ENCODE measurements at places on chromosomes 5 and 9.

GRCh38 chr9:106860721-106861639, 2.0 kb upstream of the ZNF462 start:
- DNase-seq = no peak

DNA sequence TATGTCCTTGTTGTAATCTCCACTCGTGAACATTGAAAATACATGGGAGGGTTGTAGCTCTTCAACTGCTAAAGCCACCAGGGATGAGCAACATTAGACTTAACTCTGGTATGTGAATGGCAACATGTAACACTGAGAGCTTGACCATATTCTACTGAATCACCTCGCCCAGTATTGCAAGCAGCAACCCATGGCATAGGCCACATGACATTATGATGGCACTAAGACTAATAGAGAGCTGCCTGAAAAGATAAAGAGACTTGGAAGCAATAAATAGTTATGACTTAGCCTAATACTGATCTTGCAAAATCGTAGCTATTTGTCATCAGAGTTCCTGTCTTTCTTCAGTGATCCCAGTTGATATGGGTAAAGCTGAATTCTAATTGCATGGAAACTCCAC, 108.4 kb upstream of the NREP start:
- DNase-seq = no peak

GRCh38 chr9:113509463-113509862, 45.9 kb downstream of the RGS3 start:
- DNase-seq = no peak

DNA sequence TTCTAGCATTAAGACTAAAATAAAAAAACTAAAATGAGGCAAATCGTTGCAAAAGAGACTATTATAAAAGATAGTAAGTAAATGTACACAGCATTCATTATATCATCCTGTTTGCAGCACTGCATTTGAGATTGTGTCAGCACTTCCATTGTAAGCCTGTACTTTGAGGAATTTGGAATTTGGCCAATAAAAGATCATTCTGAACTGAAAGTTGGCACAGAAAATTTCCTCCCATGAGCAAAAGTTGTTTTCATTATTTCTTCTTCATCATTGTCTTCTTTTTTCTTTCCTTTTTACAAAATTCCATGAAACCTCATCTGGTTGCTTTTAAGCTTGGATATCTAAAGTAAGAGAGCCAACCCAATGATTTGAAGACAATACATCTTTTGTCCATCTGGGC, 199.3 kb upstream of the ADAMTSL1 start:
- DNase-seq = no peak

GRCh38 chr9:18700714-18701113, 226.8 kb downstream of the ADAMTSL1 start:
- DNase-seq = no peak

DNA sequence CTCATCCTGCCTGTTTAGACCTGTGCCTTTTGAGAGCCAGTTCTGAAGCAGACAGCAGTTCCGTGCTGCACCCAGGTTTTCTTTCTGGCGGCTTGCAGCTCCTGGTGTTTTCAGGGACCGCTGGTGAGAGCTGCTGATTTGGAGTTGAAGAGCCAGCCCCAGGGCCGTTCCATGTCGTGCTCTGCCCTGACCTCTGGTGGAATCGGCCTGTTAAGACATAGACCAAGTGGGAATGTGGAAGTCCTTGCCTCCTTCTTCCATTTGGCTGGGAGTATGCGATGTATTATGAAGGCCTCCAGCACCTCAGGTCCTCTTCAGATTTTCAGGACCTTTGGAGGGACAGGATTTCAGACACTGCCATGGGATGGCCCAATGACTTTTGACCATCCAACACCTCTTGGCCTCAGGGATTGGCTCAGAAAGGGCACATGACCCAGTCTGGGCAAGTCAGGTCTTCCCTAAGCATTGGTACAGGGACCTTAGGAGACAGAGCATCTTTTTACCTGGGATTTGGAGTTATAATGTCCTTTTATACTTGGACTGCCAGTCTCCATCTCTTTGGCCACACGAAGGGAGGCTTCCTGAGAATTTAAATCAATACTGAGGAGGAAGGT, 136.1 kb upstream of the CLINT1 start:
- no peak for DNase-seq

GRCh38 chr9:119318371-119318770, 50.9 kb downstream of the BRINP1 start:
- DNase-seq = no peak

GRCh38 chr9:93262537-93263310, 78.8 kb downstream of the WNK2 start:
- no peak for DNase-seq

GRCh38 chr9:81787747-81788632, 98.6 kb upstream of the TLE1 start:
- DNase-seq = no peak

- DNase-seq = no peak
Observed at GRCh38 chr5:173028811-173029327, 27.3 kb upstream of the CREBRF start.

- DNase-seq = no peak
Observed at GRCh38 chr5:15079566-15079965, 208.0 kb upstream of the ANKH start.

GRCh38 chr5:69202497-69202896, 13.1 kb downstream of the CENPH start:
- no peak for DNase-seq

GRCh38 chr9:78354989-78355388, 58.1 kb downstream of the PSAT1 start:
- no peak for DNase-seq

GRCh38 chr9:69140123-69140735, 33.8 kb upstream of the TJP2 start:
- no peak for DNase-seq

- DNase-seq = peak; percentile 65
Observed at GRCh38 chr9:127698985-127699670, 7.7 kb upstream of the CFAP157 start.

DNA sequence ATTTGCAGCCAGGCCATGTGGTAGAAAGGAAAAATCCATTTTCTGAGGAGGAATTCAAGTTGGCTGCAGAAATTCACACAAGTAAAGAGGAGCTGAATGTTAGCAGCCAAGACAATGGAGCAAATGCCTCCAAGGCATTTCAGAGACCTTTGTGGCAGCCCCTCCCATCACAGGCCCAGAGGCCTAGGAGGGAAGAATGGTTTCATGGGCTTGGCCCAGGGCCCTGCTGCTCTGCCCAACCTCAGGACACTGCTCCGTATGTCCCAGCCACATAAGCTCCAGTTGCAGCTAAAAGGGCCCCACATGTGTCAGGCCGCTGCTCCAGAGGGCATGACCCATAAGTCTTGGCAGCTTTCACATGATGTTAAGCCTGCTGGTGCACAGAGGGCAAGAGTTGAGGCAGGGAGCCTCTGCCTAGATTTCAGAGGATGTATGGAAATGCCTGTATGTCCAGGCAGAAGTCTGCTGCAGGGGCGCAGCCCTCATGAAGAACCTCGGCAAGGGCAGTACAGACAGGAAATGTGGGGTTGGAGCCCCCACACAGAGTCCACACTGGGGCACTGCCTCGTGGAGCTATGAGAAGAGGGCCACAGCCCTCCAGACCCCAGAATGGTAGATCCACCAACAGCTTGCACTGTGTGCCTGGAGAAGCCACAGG, 144.2 kb upstream of the EPB41L4A start:
- DNase-seq = no peak

DNA sequence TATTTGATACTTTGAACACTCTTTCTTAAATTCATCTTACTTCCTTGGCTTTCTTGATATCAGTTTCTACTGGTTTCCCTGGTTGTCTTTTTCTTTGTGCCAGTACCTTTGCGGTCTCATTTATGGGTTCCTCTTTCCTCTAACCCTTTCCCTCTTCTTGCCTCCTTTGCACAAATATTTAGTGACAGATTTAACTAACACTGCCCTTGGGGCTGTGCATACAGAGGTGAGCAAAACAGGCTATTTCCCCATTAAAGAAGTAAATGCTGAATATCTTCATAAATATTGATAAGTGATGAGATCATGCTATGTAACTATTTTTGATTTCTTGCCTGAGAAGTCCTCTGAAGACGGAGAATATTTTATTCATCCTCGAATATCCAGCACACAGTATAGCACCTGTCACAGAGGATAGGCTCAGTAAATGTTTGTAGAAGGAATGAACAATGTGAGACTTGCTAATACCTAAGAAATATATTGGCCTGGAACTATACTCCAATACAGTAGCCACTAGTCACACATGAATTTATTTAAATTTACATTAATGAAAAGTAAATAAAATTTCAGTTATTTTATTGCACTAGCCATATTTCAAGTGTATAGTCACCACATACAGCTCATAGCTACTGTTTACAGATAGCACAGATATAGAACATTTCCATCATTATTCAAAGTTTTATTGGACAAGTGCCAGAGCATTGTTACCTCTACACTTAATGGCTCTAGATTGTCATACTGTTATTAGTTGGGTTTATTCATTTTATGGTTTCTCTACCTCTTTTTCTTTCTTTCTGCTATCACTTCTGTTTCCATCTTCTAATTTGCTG, 90.4 kb downstream of the RIC1 start:
- no peak for DNase-seq

- DNase-seq = no peak
Observed at GRCh38 chr9:121725008-121725775, 73.8 kb downstream of the DAB2IP start.

DNA sequence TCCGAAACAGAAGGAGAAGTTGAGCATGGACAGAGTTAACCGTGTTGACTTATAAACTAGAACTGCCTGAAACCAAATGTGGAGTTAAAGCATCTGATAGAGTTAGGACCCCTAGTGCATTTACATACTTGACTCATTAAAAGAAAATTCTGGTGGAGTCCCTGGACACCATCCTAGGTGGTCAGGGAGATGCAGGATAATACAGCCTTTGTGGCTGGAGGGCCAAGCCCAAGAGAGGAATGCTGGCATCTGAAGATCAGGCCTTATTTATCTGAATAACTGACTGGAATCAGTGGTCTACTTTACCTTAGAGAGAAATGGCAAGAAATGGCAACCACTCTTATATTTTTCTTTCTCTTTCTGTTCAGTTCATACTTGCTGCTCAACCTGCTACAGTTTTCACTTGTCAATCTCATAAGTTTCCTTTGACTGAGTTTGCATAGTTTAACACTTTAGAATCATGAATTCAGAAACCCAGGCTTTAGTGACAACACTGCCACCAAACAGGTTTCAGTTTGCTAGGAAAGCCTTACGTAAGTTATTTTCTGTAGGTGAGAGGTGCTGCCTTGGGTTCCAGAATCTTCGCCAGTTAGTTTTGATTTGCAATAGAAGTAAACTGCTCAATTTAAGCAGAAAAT, 10.2 kb downstream of the CMYA5 start:
- no peak for DNase-seq

- DNase-seq = no peak
Observed at GRCh38 chr5:39138892-39139291, 64.7 kb upstream of the RICTOR start.

GRCh38 chr5:19927170-19927569, 60.8 kb downstream of the CDH18 start:
- DNase-seq = no peak

DNA sequence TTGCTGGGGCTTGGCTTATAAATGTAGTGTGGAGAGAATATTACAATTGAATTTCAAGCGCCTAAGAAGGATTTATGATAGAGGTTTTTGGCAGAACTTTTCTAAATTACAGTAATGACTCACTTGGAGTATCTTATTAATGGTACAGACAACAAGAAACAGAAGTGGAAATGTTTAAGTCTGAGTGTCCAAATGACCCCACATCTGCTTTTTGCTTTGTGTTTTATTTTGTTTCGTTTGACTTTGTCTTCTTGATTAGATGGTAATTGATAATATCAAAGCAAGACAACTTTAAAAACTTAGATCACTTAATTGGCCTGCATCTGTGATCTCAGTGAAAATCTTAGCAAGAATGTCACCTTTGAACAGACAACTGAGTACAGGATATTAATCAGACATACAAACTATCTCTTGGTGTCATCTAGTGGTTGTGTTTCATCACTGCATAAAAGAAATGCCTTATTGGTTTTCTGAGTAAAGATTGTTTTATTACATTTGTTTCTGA, 577.4 kb downstream of the ISL1 start:
- DNase-seq = no peak

GRCh38 chr9:131012396-131012917, 3.5 kb downstream of the LAMC3 start:
- DNase-seq = no peak

DNA sequence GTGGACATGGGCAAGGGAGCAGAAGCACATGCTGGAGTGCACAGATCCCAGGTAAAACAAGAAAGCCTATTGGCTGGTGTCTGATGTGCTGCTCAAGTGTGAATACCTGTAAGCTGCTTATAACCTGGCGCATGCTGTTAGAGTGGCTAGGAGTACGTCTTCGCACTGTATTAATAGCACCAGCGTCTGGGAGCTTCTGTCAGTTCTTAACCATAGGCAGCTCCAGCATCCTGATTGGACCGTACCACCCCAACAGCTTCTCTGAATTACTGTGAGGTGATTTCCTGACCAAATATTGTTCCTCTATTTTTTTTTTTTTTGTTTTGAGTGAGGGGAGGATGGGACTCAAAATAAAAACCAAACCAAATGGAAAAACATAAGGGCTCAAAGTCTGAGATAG, 987.6 kb downstream of the PTPRD start:
- DNase-seq = no peak

- DNase-seq = no peak
Observed at GRCh38 chr5:133336121-133336968, 276.0 kb downstream of the FSTL4 start.

- no peak for DNase-seq
Observed at GRCh38 chr5:130189961-130190360, 285.7 kb downstream of the CHSY3 start.

GRCh38 chr5:72460413-72460812, 46.8 kb downstream of the ZNF366 start:
- DNase-seq = no peak
